ENCODE measurements at places on chromosomes 12 and 14. TPM values are rescaled to one million over a fixed set of nuclear protein-coding genes. Genes with fewer than 3 reads are reported as not detected.

The TNS2 gene
- 3.0 TPM for total RNA-seq

The NINJ2 gene
- 5.4 TPM for total RNA-seq

The TTC7B gene
- 6.6 TPM for total RNA-seq

GRCh38 chr14:105074601-105075053 is 9.4 kb upstream of the GPR132 start:
- peaks cover 27% of the 10 kb centered on the region for H3K4me1 ChIP-seq
- H3K36me3 ChIP-seq = no peaks in the 10 kb centered on the region
- H3K27ac ChIP-seq = no peak overlapping the region
- DNase-seq = peak; percentile 35
- peaks cover 4% of the 10 kb centered on the region for H3K27me3 ChIP-seq

DNA sequence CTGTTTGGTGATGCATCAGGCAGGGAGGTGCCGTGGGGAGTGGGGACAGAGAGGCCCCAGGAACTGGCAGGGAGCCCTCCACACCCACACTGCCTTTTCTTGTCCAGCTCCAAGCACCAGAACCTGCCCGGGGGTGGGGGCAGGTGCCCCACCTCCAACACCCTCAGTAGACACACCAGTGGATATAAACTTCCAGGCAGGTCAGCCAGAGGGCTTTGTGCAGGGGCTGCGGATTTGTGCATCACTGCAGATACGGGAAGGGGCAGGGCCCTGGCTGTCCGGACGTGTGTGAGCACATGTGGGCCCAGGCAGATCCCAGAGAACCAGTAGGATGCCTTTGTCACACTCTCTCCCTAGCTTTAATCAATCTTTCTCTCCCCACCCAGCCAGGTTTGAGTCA is 1.3 kb upstream of the TGM1 start:
- H3K27ac ChIP-seq = no peak overlapping the region
- H3K36me3 ChIP-seq = peaks cover 6% of the 10 kb centered on the region
- H3K27me3 ChIP-seq = no peaks in the 10 kb centered on the region
- H3K4me1 ChIP-seq = peaks cover 3% of the 10 kb centered on the region
- no peak for DNase-seq
- no peak overlapping the region for H3K4me3 ChIP-seq

Data from activated naive CD8-positive, alpha-beta T cell treated with anti-CD3 and anti-CD28 coated beads, Interleukin-2, amount 10 ng/mL, durations not matched to agents 7 days and 5 days (primary cell).